ENCODE measurements at places on chromosomes 7 and 10. TPM values are rescaled to one million over a fixed set of nuclear protein-coding genes. Genes with fewer than 3 reads are reported as not detected.

GDF2 gene
- total RNA-seq, result not detected

DNA sequence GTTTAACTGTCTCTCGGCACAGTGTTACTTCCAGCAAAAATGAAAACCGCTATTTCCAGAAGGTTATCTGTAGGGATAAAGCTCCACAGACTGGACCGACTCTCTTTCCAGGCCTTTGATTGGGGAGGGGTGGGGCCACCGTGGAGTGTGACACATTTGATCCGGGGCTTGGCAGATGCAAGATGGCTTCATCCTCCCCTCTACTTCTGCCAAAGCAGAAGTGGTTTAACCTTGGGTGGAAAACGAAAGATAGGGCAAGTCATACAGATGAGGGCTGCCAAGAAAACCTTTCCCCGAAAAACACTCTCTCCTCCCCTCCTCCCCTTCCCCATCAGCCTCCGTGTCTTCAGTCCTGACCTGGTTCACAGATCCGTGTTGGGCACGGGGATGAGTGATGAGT lies 139.7 kb upstream of the SH2B2 start:
- no peak for DNase-seq

SLC13A1 gene
- total RNA-seq, result not detected

FAM24A gene
- total RNA-seq, result not detected

SLC26A5 gene
- 0.18 TPM for total RNA-seq

GRCh38 chr10:31776159-31776558 lies 152.5 kb downstream of the ARHGAP12 start:
- DNase-seq, result no peak

GRCh38 chr7:157951300-157952049 lies 614.7 kb downstream of the DNAJB6 start:
- DNase-seq, result no peak

DNA sequence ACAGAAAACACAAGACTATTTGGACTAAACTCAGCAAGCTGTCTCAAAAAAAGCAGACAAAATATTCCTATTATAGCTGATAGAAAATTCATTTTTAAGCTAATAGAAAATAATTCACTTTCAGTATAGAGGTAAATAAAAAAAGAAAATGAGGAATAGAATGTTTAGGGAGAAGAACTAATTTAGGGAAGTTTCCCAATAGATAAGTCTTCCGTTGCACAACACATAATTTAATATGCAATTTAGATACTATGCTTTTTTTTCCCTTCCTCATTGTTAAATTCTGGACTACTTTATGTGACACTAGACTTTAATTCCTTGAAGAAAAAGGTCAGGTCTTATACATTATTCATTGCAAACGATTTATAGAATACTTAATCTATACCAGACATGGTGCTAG lies 10.3 kb downstream of the PNPLA8 start:
- DNase-seq, result no peak

FBH1 gene
- 46.7 TPM for total RNA-seq

DNA sequence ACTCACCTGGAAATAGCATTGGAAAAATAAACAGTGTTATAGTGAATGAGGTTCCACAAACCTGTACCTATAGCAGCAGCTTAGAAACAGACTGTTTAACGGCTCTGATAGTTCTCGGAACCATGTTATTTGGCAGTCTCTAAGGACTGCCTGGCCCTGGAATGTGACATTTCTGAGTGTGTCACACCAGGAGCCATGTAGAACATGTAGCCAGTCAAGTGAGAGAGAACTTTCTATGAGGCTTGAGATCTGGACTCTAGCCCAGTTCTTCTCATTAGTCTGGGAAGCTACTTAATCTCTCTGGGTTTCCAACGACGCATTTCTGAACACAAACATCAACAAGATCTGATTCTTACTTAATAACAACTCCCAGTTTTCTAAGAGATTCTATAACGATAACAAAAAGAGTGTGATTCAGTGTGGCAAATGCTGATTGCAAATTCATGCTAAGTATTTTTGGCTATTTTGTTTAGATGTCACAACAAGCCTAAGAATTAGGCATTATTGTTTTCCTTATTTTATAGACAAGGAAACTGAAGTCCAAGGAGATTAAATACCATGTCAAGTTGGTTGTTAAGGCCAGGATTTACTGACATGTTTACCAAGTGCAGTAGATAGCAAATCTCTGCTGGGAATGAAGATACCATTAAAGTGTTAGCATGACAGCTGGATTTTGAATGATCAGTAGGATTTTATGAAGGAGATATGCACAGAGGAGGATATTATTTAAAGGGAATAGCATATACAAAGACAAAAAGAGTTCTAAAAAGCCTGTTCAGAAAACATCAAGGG lies 47.2 kb downstream of the APBB1IP start:
- DNase-seq, result no peak

- DNase-seq, result no peak
Observed at GRCh38 chr7:17015598-17016031, 133.8 kb upstream of the AGR3 start.

DNA sequence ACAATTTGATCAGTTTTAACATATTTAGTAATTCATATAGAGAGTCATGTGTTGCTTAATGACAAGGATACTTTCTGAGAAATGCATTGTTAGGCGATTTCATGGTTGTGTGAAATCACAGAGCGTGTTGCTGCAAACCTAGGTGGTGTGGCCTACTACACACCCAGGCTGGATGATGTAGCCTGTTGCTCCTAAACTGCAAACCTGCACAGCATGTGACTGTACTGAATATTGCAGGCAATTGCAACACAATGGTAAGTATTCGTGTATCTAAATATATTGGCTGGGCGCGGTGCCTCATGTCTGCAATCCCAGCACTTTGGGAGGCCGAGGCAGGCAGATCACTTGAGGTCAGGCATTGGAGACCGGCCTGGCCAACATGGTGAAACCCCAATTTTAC lies 73.7 kb upstream of the BAIAP2L1 start:
- DNase-seq, result no peak

- DNase-seq, result no peak
Observed at GRCh38 chr10:48598936-48599829, 5.7 kb downstream of the ARHGAP22 start.

DNA sequence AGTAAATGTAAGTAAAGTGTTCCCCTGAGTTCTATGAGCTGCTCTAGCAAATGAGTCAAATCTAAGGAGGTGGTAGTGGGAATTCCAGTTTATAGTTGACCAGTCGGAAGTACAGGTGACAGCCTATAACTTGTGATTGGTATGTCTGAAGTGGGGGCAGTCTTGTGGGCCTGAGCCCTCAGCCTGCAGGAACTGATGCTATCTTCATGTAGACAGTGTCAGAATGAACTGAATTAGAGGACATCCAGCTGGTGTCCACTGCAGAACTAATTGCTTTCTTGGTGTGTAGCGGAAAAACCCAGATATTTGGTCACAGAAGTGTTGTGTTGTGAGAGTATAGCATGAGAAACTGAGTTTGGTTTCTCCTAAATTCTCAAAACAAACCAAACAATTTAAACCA lies 127.9 kb upstream of the AMPH start:
- DNase-seq, result no peak

DNA sequence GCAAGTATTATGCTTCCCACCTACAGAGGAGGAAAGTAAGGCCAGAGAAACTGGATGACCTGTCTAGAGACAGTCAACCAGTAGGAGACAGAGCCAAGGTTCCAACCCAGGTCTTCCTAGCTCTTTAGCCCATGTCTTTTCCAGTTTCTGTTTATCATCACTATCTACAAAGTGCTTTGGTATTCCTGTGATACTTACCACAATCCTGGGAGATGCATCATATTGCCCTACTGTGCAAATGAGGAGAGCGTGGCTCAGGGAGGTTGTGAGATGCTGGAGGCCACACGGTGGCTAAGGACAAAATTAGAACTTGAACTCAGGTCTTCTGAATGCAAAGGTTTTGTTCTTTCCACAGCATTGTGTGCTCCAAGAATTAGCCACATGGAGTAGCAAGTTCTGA lies 11.2 kb upstream of the PLEKHA1 start:
- DNase-seq, result no peak

DNA sequence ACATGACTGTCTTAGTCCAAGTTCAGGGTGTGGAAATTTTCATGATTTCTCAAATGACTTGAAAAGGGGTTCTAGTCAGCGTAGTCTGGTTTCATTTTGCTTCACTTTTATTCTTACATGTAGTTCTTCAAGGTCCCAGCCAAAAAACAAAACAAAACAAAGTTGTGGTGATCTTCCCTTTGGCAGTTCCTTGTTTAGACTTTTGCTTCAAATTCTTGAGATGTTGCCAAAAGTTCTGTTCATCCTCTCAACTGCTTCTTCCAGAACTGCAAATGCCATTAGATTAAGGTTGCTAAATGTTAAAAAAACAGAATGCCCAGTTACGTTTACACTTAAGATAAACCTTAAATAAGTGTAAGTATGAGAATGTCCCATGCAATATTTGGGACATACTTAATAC lies 370.8 kb upstream of the LRRTM3 start:
- DNase-seq, result no peak

ATP6V0E2 gene
- 100 TPM for total RNA-seq

- no peak for DNase-seq
Observed at GRCh38 chr7:80247144-80247543, 112.5 kb downstream of the GNAI1 start.

DNA sequence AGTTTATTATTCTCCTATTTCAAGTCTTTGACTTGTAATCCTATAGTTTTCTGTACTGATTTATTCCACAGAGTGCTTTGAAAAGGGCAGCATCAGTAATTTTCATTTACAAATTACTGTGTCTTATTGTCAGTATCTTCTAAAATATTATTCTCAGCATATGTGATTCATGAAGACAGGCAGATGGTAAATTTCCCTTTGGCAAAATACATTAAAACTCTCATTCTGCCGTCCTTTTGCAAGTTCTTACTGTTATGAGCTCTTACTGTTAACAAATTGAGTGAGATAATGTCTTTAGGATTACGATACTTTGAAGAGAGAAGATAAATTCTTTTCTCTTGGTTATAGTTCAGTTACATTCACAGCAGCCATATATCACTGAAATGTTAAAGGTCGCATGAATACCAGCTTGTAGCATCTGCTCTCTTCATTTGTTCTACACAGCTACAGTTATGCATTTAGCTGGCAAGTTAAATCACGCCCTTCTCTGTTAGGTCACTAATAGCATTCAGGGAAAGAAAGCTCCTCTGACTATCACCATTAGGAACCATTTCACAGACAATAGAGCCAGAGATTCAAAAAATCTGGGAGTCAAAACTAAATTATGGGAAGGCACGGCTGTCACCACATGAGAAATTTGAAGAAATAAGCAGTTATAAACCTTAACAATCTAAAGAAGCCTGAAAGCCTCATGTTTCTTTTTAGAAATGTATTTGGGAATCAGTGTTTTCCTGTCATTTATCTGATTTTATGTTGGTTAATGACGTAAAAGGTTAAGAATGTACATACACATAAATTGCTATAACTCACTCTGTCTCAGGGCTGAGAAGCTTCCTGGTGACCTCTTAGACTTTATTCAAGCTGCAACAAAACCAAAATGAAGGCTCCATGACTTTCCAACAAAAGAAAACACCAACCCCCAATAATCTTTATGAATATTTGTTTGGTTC lies 109.6 kb upstream of the SP4 start:
- DNase-seq, result no peak

DNA sequence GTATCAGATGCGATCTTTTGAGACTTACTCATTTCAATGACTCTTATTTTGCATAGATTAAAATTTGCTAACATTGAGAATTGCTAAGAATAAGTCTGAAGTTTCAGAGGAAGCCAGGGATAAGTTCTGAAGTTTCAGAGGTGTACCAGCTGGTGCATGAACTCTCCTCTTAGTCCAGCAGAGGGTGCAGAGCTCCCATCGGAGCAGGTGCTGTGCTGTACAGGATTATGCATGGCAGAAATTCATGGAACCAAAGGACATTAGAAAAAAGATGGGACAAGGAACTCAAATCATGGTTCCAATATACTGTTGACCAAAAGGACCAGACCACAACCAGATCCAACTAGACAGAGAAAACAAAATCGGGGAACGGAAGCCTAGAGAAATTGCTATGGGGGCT lies 41.9 kb downstream of the MGAM2 start:
- DNase-seq, result no peak

DNA sequence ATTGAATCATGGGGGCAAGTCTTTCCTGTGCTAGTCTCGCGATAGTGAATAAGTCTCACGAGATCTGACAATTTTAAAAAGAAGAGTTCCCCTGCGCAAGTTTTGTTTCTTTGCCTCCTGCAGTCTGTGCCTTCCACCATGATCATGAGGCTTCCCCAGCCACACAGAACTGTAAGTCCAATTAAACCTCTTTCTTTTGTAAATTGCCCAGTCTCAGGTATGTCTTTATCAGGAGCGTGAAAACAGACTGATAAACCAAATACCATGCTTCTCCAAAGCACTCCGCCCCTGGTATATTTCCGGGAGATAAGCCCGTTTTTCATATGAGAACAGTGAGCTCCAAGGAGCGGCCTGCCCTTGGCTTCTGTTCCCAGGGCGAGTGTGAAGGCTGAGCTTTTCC lies 118.9 kb downstream of the EVX1 start:
- DNase-seq, result no peak

- DNase-seq, result no peak
Observed at GRCh38 chr7:449324-450019, 70.2 kb downstream of the PDGFA start.

EPC1 gene
- 118 TPM for total RNA-seq

- DNase-seq, result peak; percentile 15
Observed at GRCh38 chr10:15585303-15585715, 134.4 kb downstream of the ITGA8 start.

GRCh38 chr10:60978287-60979115 lies 34.5 kb upstream of the RHOBTB1 start:
- no peak for DNase-seq

SPACDR gene
- total RNA-seq, result 0.54 TPM

- no peak for DNase-seq
Observed at GRCh38 chr10:8962249-8962648, 907.8 kb downstream of the GATA3 start.

DNA sequence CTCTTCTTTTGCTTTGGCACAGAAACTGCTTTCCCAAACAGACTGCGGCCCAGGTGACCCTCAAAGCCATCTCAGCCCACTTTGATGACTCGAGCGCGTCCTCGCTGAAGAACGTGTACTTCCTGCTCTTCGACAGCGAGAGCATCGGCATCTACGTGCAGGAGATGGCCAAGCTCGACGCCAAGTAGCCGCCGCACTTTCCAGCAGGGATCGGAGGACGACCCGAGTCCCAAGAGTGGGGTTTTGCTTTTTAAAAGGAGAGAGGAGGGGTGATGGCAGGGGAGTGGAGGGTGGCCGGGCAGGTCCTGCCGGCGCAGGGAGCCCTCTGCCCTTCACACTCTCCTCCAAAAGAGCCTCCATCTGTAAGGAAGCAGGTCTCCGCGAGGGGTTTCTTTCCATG lies 21.1 kb downstream of the AIFM2 start:
- DNase-seq, result no peak

NEUROG3 gene
- total RNA-seq, result not detected

DNA sequence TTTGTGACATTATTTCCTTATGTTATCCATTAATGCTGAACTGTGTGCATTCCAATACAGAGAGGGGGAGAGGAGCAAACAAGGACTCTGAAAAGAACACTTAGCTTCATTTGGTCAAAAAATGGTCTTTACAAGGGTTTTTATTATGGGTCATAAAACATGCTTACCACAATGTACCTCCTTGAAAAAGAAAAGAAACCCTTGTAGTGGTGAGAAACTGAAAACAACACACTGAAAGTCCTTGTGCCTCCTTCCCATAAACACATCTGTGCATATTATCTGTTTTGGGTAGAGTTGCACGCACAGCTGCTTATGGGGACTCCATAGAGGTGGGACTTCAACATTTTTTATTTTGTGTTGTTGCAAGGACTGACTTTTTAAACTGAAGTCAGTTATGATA lies 98.7 kb downstream of the CDK6 start:
- no peak for DNase-seq

GRCh38 chr10:77711683-77712049 lies 74.1 kb upstream of the KCNMA1 start:
- no peak for DNase-seq

All from cerebellum (tissue), 4 donors.